Inflammatory macrophage (primary cell): ENCODE measurements at places on chromosomes 3 and 15.

DNA sequence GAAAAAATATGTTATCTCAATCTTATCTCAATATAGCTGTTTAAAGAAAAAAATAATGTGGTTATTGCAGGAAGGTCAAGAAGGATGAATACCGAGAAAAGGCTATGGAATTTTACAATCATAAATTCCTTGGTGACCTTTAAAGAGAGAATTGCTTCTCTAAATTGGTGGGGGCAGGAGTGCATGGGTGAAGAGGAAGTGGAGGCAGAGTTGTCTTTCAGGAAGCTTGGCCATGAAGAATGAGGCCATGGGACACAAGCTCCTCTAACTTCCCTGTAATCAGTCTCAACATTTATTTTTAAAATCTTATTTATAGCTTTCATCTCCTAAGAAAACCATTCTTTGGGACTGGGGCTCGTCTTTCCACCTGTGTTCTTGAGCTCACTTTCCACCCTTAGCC, 22.4 kb upstream of the ALDH1A2 start:
- DNase-seq = peak; percentile 87

GRCh38 chr3:148816427-148816826, 11.2 kb upstream of the CPB1 start:
- no peak for DNase-seq

GRCh38 chr3:172442606-172443005, 5.7 kb downstream of the GHSR start:
- DNase-seq = no peak

DNA sequence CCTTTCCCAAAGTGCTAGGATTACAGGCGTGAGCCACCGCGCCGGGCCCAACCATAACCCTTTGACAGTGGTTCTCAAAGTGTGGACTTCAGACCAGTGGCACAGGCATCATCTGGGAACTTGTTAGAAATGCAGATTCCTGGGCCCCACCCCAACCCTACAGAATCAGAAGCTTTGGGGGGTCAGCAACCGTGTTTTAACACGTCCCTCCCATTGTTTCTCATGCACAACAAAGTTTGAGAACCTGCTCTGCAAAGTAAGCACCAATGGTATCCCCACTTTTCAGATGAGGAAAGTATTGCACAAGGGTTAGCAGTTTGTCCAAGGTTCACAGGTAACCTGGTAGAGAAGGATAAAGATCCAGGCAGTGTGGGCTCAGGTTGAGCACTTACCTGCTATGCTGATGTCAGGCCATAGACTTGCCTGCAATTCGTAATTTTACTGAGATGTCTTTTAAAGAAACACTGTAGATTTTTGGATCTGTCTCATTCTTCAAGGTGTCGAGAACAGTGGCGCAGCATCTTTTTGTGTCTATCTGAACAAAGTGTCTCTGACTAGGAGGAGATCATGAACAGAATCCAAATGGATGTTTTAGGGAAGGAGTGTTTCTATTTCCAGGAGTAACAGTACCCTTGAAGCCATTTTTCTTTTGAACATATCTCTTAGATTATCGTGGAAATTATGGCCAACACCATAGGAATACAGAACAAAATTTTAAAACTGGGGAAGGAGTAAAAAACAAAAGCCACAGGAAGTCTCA, 2.5 kb downstream of the GXYLT2 start:
- DNase-seq = no peak

GRCh38 chr3:160697637-160698380, 20.8 kb downstream of the ARL14 start:
- no peak for DNase-seq

DNA sequence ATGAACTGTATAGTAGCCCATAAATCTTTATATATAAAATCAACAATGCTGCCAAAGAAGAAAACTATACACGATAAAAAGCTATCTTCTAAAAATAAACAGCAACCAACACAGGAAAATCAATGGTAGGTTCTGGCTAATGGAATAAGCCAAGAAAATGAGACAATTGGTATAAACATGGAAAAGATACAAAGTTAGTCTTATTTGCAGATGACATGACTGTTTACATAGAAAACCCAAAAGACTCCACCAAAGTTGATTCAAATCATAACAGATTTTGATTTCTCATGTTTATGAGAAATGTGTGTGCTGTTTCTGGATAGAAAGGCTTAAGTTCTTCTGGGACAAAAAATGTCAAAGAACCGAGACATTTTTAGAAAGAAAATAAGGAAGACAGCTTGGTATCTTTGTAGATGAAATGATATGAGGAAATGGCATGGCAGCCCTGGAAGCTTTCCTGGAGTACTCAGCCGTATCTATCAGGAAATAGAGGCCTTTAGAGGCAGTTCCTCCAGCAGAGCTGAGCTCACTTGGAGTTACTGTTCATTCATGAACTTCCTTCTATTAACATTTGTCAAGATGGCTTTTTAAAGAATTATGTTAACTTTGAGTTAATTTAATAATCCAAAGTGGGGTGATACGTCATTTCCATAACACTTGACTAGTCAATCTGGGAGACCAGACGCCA, 36.7 kb upstream of the VILL start:
- peak; percentile 23 for DNase-seq

- no peak for DNase-seq
Measured at GRCh38 chr3:34073111-34073510, 274.7 kb downstream of the PDCD6IP start.

DNA sequence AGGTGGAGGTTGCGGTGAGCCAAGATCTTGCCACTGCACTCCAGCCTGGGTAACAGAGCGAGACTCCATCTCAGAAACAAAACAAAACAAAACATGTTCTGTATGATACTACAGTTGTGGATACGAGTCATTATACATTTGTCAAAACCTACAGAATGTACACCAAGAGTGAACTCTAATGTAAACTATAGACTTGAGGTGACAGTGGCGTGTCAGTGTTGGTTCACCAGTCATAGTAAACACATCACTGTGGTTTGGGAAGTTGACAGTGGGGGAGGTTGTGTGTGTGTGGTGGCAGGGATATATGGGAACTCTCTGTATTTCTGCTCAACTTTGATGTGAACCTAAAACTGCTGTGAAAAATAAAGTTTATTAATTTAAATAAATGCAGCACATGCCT, 33.0 kb upstream of the GNB5 start:
- peak; percentile 79 for DNase-seq

DNA sequence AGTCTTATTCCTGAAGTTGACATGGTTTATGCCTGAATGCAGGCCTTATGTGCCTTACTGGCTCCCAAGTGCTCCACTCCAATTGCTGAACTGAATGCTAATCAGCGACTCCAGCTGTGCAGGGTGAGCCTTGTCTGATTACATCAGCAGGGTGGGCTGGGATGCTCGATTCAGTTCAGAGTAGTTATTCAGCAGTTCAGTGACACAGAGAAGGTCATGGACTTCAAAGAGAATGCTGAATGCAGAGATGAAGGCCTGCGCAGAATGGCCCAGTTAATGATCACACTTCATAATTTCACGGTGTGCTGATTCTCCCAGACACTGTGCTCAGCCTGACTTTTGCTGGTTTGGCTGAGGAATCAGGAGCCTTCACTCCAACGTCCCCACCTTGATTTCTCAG, 63.6 kb downstream of the CLDN1 start:
- no peak for DNase-seq

DNA sequence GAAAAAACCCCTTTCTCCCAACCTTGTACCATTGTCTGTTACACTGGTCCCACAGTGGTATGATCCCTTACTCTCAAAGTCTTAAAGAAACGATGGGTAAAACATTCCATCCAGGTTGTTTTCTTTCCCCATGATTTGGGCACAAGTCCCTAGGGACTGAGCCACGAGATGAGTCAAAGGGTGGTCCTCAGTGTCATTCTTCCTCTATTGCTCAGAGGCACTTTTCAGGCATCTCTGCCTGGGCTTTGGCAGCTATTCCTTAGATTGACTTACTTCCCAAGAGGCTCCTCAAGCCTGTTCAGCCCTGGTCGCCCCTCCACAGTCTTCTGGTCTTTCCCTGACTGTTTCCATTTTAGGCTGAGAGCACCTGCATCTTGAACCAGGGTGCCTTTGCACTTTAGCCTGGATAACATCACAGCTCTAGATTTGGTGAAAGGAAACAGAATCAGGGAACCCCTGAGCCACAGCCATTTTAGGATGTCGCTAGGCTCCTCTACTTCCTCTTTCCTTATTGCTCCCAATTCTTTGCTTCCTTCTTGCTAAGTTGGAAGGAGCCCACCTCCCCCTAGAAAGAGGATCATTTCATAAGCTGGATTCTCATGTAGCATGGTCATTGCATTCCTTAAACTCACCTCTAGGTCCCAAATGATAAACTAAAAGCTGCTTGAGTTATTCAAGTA, 131.0 kb upstream of the TPRG1 start:
- peak; percentile 35 for DNase-seq
